ENCODE measurements at places on chromosomes 2 and 18.

DNA sequence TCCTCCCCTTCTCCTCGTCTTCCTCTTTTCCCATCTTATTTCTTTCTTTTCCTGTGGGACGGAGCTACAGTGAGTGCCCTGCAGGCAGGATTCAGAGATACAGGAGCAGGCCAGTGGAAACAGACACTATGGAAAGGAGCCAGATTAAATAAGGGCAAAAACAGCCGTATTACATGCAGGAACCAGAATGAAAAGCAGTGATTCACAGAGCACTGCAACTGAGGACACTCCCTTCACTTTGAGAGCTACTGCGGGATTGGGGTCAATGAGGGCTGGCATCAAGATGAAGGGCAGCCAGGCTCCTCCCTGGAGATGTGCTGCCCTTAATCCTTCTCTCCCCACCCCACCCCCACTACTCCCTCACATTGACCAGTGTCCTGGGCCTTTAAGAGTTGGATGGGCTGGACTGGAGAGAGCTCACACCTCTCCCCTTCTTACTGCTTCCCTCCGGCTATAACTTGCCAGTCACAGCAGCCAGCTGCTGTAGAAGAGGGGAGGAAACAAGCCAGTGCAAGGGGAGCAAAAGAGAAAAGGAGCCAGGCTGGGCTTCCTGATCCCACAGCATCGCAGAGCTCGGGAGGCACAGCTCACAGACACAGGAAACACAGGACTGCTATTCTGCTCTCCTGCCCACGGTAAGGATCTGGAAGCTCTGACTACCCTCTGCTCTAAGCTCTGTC lies at the start of gene PLCD4:
PLCD4 (plus strand) TSS at position 464 of the 680 bp plus-strand sequence. CDS start 7,841 bp downstream, outside the sequence.
- no peak for DNase-seq

DNA sequence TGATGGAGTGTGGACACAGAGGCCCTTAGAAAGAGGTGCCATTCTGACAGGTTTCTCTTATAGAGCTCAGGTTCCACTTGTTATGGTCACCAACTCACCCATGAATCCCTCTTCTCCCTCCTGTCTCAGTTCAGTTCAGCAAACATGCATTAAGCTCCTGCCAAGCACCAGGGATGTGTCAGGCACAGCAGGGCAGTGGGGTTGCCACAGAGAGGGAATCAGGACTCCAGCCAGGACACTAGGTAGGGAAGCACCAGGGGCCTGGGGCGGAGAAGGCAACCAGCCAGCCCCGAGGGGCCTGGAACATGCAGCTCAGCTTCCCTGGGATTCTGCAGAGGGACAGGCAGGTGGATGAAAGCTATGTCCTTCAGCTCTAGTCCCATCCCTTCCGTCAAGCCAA lies 44.6 kb downstream of the TOGARAM2 start:
- no peak for DNase-seq

DNA sequence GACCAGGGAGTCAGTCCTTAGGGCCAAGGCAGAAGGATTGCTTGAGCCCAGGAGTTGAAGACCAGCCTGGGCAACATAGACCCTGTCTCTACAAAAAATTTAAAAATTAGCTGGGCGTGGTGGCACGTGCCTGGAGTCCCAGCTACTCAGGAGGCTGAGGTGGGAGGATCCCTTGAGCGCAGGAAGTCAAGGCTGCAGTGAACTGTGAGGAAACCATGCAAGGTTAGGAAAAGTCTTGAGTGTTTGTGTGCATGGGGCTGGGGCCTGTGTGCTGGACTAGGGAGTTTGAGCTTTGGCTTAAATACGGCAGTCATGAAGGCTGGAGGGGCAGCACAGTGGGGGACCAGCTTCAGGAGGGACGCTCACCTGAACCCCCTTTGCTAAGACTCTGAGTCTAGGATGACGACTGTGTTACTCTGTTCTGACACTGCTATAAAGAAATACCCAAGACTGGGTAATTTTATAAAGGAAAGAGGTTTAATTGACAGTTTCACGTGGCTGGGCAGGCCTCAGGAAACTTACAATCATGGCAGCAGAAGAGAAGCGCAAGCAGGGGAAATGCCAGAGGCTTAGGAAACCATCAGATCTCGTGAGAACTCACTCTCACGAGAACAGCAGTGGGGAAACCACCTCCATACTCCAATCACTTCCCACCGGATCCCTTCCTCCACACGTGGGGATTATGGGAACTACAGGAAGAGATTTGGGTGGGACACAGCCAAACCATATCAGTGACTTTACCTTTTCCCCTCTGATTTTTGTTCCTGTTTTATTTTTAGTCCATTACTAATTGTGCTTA lies 39.4 kb downstream of the GORASP2 start:
- no peak for DNase-seq

DNA sequence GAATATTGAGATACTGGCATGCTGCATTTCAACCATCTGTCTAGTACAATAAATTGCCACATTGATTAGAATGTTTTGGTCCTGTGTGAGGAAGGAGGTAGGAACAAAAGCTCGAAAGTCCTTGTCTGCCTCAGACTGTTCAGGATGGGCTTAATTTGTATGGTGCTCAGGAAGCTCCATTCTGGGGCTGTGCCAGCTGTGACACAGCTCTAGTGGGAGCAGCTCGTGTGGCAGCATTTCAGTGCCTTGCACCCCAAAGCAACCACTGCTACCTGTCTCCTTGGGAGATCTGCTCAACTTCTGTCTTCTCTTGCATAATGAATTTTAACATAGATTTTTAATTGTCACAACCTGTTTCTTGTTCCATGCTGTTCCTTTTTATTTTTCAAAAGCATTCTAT lies 144.4 kb upstream of the THUMPD2 start:
- no peak for DNase-seq

GRCh38 chr2:195543902-195544894 lies 112.8 kb upstream of the SLC39A10 start:
- DNase-seq = no peak

GRCh38 chr2:135582383-135582782 lies 51.1 kb downstream of the R3HDM1 start:
- no peak for DNase-seq

DNA sequence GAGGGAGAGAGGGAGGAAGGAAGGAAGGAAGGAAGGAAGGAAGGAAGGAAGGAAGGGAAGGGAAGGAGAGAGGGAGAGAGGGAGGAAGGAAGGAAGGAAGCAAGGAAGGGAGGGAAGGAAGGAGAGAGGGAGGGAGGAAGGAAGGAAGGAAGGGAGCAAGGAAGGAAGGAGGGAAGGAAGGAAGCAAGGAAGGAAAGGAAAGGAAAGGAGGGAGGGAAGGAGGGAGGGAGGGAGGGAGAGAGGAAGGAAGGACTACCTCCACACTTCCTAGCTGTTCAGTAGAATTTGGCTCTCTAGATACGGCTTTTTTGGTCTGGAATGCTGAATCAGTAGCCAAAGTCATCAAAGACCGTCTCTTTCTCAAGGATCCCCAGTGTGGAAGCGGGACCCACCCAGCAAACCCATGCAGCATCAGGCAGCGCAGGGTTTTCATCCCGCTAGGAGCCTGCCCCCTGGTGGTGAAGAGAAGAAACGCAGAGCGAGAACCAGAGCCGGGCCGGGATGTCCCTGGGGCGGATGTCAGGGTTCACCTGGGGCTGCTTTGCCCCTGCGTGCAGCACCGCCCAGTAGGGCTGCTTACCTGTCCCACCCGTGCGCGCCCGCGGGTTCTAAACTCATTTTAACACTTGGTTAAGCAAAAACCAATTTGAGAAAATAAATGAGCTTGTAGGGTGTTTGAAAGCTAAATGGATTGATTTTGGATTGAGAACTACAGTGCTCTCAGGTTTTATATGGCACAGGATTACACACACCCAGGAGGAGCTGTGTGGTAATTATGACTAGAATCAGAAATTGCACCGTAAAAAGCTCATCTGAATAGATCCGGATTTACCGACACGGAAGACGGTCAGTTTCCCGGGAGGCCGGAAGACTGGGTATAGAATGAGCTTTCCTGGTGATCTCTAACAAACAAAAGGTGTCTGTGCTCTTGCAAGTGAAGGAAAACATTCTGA lies 48.1 kb upstream of the ARL4C start:
- DNase-seq = peak; percentile 67

DNA sequence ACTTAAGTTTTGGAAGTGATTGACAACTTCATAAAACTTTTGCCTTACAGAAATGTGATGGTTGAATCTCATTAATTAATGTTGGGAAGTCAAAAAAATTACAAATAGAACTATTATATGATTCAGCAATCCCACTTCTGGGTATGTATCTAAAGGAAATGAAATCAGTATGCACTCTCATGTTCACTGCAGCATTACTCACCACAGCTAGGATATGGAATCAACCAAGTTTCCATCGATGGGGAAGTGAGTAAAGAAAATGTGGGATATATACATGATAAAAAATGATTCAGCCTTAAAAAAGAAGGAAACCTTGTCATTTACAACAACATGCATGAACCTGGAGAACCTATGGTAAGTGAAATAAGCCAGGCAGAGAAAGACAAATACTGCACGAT lies 112.4 kb upstream of the WDR75 start:
- DNase-seq = no peak

DNA sequence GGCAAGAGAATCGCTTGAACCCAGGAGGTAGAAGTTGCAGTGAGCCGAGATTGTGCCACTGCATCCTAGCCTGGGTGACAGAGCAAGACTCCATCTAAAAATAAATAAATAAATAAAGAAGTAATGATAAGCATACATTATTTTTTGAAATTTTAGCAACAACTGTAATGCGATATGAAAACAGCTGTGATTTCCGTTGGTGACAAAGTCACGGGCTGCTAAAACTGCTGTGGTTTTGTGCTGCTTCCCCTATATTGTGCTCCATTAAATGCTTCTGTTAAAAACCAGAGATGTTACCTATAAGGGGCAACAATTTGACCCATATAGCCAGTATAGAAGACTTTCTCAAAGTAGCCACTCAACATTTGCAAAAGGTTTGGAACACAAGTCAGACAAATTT lies 8.3 kb downstream of the TRIM54 start:
- DNase-seq = no peak

GRCh38 chr2:145140658-145141057 lies 620.7 kb upstream of the ZEB2 start:
- no peak for DNase-seq

DNA sequence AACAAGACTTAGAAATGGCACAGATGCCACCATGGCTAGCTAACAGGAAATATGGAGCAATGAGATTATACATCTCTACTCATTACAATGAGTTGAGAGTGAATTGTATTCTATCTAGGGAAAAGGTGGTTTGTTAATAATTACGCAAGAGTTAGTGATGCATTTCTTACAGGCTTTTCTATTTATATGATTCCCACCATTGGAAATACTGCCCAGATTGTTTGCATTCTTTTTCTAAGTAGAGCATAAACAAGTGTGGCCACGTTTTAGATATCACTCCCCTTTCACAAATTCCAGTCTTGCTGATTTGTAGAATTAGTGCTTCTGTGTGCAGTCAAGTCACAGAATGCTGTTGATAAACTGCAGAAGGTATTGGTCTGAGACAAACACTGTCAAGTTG lies 56.6 kb downstream of the ZNF804A start:
- DNase-seq = no peak

DNA sequence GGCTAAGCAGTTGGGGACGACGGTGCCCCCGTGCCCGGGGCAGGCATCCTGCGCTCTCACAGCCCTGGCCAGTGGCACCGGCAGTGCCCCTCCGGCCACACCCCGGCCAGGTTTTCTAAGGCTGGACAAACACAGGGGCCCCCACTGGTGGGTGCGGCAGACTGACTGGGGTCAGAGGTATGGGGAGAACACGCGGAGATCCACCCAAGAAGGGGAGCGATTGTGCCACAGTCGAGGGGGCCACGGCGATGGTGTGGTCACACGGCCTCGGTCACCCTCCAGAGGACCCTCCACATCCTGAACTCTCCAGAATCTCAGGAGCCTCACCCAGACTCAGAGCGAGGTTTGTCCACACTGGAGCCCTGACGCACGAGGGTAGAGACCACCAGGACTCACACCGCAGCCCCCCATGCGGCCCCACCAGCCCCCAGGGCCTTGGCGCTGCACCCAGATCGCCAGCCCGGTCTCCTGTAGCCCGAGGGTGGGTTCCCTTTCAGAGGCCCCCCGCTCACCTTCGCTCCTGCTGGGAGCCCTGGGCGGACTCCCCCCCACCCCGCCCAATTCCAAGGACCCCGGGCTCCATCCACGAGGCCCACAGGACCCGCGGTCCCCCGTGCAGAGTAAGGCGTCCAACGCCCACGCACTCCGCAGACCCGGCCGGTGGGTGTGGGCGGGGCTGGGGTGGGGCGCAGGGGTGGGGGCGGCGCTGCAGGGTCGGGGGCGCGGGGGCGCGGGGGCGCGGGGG lies 15.2 kb downstream of the PDCD1 start:
- DNase-seq = peak; percentile 28

- DNase-seq = no peak
Observed at GRCh38 chr2:47528874-47529273, 125.9 kb downstream of the MSH2 start.

DNA sequence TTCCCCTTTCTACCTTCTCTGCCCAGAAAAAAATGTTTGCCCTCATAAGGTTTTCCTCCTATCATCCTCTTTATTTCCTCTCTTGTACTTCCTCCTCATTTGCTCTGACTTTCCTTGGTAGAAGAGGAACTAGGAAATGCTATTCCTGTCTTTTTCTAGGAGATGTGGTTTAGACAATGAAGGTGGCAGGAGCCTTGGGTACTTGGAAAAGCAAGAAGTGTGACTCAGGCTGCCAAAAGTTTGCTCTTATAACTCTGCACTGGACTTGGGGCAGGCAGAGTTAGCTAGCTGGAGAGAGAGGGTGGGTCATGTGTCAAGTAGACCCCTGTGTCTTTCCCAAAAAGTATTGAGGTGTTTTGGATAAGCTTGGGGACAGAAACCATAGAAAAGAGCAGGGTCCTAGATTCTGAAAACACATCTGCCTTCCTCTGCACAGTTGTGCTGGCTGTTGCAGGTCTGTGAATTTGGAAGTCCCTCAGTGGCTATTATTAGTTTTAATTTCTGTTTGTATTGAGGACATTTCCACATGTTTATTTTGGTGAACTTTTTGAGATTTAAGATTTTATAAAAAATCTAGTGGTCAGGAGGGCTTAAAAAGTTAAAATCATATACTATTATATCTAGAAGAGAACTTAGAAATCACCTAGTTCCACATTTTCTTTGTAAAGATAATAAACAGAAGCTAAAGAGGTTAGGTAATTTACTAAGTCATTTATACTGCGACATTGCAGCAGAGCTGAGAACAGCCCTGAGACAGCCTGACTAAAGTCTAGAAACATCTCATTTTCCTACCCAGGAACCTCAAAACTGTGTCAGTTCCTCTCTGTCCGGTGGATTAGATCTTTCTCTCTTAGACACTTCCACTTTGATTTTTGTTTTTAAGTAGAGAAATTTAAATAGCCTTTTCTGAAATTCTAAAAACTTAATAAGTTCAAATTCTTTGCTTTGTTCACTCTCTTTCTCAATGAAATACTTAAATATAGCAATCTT lies 16.0 kb downstream of the INSIG2 start:
- DNase-seq = no peak

- DNase-seq = no peak
Observed at GRCh38 chr2:120523766-120524165, 177.8 kb downstream of the INHBB start.

GRCh38 chr2:165634855-165635254 lies 159.2 kb downstream of the GALNT3 start:
- DNase-seq = no peak

- DNase-seq = no peak
Observed at GRCh38 chr2:68046642-68047240, 16.1 kb downstream of the C1D start.
